ENCODE measurements at places on chromosomes 6 and 20. TPM values are rescaled to one million over a fixed set of nuclear protein-coding genes. Genes with fewer than 3 reads are reported as not detected.

The SMOC2 gene
- not detected for total RNA-seq

The NKAIN2 gene
- not detected for total RNA-seq

The PERP gene
- 13.4 TPM for total RNA-seq

The EDN3 gene
- not detected for total RNA-seq

The C20orf144 gene
- 0.05 TPM for total RNA-seq

The TFAP2B gene
- total RNA-seq: not detected

The EYA2 gene
- total RNA-seq: not detected

The LGSN gene
- not detected for total RNA-seq

The HLA-DPA1 gene
- total RNA-seq: not detected

The CFB gene
- total RNA-seq: 28.8 TPM

The FAM83B gene
- not detected for total RNA-seq

The FAM217A gene
- total RNA-seq: not detected

The ADTRP gene
- total RNA-seq: 4.9 TPM

The KCNG1 gene
- 108 TPM for total RNA-seq

The ADGB gene
- not detected for total RNA-seq

The ZNF334 gene
- 2.7 TPM for total RNA-seq

The CRIP3 gene
- not detected for total RNA-seq

The HLA-DOB gene
- total RNA-seq: 0.18 TPM

The ADGRF4 gene
- total RNA-seq: 0.23 TPM

The FGD2 gene
- total RNA-seq: not detected

The MYH7B gene
- total RNA-seq: not detected
